ENCODE measurements at places on chromosomes 13 and 19.

DNA sequence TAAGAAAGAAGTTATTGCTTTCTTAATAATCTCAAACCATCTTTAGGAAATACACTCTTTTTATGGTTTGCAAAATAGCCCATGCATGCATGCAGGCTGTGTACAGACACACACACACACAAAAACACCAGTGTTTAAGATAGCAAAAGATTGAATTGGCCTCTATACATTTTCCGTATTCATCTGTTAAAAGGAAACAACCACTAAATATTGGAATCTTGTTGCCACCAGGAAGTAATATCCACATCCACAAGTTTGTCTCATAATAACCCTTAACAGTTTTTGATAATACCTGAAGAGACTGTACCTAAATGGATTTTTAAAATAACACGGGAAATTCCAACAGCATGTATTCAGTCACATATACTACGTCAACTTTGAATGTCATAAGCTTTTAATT is 7.3 kb upstream of the MAB21L1 start:
- DNase-seq: no peak

DNA sequence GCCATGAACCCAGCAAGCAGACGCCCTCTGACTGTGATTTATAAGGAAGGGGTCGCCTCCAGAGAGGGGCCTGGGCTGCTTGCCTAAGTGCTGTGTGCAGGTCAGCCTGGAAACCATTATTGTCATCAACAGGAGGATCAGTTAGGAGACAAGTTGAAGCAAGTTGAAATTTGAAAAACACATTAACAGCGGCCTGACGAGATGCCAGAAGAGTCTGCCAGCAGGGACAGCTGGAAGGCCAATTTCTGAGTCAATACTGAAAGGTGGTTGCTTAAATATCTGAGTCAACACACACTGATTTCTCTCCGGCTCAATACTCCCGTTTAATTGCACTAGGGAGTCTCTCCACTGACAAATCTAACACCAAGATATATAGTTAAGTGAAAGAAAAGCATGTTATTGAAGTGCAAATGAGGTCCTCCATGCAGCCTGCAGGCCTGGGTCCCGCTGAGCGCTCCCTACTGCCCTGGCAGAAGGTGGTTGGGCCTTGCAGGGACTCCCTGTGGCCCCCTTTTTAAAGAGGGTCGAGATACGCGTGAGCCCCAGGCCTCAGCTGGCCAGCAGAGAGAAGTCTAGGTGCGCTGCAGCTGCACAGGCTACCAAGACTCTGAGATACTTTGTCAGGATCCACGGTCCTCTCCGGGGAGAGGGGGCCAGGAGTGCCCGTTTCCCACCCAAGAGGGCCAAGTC is 91.1 kb downstream of the RNASEH2B start:
- peak; percentile 22 for DNase-seq

DNA sequence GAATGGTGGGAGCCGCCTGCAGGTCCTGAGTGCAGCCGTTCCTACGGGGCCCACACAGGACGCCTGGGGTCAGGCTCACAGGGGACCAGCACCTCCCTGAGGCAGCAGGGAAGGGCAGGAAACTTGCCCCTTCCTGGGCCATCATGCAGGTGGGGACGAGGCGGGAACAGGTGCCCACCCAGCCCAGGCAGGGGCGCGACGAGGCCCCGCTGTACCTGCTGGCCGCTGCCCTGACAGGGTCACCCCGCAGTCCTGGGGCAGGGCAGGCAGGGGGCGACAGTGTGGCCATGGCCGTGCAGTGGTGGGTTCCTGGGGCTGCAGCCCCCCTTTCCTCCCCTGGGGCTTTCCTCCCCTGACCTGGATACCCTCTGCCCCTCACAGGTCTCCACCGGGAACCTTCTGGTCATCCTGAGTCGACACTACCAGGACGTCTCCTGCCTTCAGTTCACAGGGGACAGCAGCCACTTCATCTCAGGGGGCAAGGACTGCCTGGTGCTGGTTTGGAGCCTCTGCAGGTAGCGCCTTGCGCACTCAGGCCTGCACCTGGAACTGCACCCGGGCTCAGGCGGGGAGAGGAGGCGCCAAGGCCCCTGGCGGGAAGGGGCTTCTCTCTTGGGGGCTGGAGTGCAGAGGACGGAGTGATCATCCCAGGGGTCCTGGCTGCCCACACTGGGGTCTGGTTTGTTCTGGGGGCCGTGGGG is 5.4 kb downstream of the WDR18 start:
- no peak for DNase-seq

- DNase-seq: no peak
Observed at GRCh38 chr13:113643593-113643992, 14.4 kb downstream of the ATP4B start.

DNA sequence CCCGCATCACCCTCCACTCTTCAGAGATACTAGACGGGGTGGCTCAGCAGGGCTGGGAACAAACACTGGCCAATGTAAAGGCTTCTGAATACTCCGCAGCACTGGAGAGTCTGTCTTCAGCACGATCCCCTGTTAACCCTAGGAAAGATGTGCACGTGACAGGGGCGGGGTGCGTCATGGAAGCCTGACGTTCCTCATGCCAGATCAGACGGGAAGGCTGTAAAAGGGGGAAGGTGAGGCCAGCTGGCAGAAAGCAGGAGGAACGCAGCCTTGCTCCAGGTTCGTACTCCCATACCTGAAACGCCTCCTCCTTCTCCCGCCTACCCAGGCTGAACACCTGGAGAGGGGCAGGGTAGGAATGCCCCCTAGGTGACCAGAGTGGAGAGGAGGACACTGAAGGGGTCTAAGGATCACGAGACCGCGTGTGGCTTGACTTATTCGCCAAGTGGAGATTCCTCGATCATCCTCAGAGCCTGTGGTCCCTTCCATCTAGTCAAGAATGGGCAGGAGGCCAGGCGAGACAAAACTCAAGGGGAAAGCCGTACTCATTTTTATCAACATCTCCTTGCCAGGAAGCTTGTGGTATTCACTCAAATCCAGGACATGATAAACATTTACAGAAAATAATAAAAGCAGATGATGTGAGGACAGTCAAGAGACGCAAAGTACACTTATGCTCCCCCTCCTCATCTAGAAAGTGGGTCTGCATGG is 18.2 kb upstream of the FFAR2 start:
- no peak for DNase-seq

DNA sequence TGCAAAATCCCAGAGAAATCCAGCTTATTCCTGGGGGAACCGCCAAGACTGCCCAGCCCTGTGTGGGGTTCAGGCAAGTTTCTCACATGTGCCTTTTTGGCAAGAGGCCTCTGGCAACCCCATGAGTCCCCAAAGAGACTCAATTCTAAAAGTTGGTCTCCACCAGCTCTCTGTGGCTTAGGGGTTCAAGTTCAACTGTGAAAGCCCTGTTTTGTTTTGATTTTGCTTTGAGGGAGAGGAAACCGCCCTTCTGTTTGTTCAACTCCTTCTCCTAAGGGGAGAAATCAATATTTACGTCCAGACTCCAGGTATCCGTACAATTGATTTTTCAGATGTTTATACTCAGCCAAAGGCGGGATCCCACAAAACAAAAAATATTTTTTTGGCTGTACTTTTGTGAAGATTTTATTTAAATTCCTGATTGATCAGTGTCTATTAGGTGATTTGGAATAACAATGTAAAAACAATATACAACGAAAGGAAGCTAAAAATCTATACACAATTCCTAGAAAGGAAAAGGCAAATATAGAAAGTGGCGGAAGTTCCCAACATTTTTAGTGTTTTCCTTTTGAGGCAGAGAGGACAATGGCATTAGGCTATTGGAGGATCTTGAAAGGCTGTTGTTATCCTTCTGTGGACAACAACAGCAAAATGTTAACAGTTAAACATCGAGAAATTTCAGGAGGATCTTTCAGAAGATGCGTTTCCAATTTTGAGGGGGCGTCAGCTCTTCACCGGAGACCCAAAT is 583 bp upstream of the LDLR start:
- no peak for DNase-seq

DNA sequence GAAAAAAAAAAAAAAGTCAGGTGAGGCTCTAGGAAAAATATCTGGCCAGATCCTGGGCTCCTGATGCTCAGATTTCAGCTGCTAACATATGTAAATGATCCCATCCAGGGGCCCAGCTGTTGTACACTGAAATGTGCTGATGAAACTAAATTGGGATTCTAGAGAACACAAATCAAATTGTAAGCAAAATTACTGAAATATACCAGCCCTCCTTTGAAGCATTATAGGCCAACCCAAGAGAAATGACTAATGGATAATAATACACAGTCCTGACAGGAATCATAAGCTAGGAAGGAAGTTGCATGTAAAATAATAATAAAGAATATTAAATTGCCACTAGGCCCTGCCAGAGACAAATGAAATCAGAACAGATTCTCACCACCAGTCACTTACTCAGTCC is 17.8 kb downstream of the KCTD12 start:
- no peak for DNase-seq

- no peak for DNase-seq
Observed at GRCh38 chr13:25679159-25679558, 307.4 kb downstream of the ATP8A2 start.

DNA sequence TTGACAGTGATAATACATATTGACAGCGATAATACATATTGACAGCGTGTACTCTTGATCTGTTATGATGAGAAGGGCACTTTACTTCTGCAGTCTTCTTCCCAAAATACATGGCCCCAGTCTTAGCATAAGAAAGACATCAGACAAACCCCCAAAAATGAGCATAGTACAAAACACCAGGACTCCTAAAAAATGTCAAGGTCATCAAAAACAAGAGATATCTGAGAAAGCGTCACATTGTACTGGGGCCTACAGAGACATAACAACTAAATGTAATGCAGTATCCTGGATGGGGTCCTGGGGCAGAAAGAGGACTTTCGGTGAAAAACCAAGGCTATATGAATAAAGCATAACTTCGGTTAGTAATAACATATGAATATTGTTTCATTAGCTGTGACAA is 731.5 kb upstream of the SGCG start:
- DNase-seq: no peak

- no peak for DNase-seq
Observed at GRCh38 chr13:111042661-111043226, 72.4 kb upstream of the ARHGEF7 start.

DNA sequence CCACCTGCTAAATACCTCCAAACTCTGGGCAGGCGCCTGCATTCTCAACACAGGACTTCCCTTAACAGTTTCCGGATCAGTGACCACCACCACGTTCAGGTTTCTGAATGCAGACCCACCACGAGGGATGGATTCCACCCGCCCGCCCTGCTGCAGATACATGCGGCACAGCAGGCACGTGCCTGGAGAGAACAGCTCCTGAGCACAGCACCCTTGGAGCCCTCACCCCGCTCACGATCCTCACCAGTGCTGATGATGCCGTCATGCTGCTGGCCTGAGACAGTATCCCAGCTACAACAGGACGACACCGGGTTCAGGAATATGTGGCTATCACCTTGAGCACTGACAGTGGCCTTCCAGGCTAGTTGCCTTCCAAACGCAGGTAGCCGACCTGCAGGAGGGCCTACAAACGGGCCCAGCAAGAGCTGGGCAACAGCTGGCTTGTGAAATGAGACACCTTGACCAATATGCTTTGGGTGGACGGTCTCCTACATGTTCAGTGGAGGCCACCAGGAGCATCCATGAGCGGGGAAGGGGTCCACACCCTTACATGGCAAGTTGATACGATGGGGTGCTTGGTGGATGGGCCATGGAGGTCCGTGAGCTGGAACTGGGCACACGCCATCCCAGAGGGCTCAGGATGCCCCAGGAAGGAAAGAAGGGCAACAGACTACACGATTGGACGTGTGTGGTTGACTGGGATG is 9.9 kb upstream of the QTRT1 start:
- no peak for DNase-seq

DNA sequence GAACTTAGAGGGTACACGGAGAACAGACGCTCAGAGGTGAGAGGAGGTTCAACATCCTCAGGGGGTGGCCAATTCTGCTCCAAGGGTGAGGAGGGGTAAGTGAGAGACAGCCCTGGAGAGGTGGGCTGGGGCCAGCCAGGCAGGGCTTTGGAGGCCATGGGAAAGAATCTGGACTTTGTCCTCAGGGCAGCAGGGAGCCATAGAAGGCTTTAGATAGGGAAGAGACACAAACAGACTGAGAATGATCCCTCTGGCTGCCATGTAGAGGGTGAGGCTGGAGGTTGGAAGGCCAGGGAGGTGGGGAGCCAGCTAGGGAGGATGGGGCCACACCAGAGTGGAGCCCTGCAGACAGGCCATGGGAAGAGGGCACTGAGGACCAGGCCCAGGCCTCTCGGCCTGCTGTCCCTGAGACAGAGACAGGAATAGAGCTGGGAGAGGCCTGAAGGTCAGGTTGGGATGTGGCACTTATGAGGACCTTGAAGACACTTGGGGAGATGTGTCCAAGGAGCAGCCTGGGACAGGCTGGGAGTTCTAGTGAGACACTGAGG is 29.2 kb upstream of the CCNP start:
- DNase-seq: no peak

Data from HAP-1 (cell line).